Lower leg skin (tissue), 4 donors: ENCODE measurements at places on chromosomes 1 and 21. TPM values are rescaled to one million over a fixed set of nuclear protein-coding genes. Genes with fewer than 3 reads are reported as not detected.
A peak's percentile ranks its signal among the peaks of the same experiment; 100 is the strongest.

- no peak for DNase-seq
Observed at GRCh38 chr1:158145173-158145719, 35.4 kb upstream of the CD1D start.

DNA sequence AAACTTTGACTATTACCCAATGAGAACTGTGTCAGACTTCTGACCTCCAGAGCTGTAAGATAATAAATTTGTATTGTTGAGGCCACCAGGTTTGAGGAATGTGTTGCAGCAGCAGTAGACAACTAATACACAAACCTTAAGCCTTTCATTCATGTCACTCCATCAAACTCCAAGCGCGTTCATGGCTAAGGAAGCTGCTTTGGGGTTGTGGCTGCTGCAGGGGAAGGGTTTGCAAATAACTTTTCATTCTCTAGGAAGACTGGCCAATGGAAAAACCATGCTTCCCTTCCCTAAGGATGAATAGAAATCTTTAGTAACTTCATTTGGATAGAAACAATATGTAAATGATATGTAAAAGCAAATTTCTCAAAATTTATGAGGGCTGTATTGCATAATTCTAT is 170.4 kb downstream of the RHOU start:
- no peak for DNase-seq

- DNase-seq: no peak
Observed at GRCh38 chr1:178881950-178882349, 11.1 kb upstream of the ANGPTL1 start.

DNA sequence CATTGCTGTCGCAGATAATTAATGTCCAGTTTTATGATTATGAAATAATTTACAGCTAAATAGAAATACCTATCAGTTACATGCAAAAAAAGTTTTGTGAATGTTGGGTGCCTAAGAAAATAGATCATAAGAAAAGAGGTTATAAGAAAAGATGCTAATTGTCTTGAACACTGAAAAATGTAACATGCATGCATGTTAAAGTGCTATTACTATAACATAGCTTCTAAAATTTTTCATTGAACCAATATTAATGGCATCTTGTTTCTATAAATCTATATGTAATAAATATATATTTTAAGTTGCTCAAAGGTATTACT is 35.5 kb upstream of the SCYL3 start:
- no peak for DNase-seq

DNA sequence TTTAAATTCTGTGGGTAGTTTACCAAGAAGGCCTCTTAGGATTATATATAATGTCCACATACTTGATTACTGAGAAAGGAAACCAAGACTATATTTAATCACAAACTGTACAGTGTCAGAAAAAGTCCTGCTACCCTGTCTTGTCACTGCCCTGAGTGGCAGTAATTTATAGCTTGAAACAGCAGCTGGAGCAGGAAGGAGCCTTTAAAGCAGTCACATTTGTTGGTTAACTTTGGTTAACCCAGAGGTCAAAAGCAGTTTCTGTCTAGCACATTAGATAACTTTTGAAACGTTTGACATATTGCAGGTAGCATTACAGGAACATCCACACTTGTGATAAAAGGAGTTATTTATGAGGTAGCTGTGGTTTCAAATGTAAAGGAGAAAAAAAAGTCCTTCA is 161.7 kb downstream of the ROR1 start:
- DNase-seq: no peak

DNA sequence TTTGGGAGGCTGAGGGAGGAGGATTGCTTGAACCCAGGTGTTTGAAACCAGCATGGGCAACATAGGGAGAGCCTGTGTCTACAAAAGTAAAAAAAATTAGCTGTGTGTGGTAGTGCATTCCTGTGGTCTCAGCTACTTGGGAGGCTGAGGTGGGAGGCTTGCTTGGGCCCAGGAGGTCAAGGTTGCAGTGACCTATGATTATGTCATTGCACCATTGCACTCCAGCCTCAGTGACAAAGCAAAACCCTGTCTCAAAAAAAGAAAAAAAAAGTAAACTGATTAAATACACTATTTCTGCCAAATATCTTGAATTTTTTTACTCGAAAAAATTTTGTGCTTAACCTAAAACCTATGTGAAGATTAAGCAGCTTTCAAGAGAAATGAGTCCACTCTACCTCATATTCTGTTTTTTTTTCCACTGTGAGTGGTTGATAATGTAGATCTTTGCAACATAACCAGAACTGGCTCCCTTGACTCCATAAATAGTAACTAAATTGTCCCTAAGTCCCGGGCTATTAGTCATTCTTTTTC is 19.4 kb upstream of the ZNF281 start:
- no peak for DNase-seq

DNA sequence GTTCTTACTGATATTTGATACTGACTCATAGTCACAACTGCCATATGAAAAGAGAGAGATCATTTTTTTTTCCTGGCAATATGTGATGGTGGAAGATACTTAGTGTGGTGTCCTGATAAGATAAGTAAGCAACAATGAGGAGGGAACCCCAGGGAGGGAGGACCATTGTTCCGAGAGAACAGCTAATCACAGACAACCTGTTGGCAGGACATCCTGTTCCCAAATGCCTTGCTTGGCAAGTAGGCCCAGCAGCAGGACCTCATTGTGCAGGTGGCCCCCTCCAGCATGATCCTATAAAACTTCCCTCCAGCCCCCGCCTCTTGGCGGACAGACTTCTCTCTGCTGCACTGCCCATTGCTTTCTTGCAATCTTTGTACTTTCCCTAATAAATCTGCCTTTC is 329.4 kb upstream of the CHRM3 start:
- DNase-seq: no peak

GRCh38 chr1:159122005-159122621 is 45.5 kb upstream of the AIM2 start:
- no peak for DNase-seq

- no peak for DNase-seq
Observed at GRCh38 chr1:197027359-197027758, 39.7 kb downstream of the F13B start.

DNA sequence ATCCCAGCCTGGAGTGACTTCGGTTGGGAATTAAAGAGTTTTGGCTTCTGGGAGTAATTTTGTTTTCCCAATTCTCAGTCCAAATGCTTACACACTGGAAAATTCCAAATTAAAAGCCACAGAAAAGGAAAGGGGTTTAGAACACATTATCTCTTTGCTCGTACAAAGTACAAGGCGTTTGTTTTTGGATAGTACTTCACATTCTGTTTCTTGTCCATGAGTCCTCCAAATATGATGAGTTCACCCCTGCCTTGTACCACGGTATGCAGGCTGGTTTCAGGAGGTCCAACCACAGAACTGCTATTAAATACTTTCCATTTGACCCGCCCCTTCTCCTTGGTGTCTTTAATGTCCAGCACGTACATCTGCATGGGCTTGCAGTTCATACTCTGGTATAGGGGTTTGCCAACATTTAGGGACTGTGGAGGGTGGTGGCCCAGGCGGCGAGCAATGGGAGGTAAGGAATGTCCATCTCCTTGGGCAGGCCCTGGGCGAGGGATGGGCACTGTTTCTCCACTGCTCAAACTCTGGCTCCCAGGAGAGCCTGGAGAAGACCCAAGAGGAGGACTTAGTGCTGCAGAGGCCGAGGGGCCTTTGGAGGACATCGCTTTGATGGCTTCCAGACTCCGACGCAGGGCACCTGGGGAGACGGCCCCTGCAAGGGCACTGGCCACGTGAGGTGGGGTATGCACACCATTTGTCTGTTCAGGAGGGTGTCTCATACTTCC is 13.7 kb upstream of the CPLANE2 start:
- DNase-seq: peak; percentile 80

GRCh38 chr21:37658121-37658816 is 258.0 kb downstream of the KCNJ6 start:
- DNase-seq: no peak

GRCh38 chr1:66300972-66301451 is 232.9 kb upstream of the SGIP1 start:
- DNase-seq: no peak

- DNase-seq: no peak
Observed at GRCh38 chr1:108149796-108150467, 50.2 kb downstream of the SLC25A24 start.

- DNase-seq: no peak
Observed at GRCh38 chr1:22457836-22458235, 6.2 kb downstream of the ZBTB40 start.

GRCh38 chr21:45258466-45258865 is 29.2 kb downstream of the POFUT2 start:
- DNase-seq: no peak

GRCh38 chr1:3785456-3786157 is 10.7 kb downstream of the LRRC47 start:
- no peak for DNase-seq

GRCh38 chr1:158112994-158113758 is 67.5 kb upstream of the CD1D start:
- DNase-seq: no peak

DNA sequence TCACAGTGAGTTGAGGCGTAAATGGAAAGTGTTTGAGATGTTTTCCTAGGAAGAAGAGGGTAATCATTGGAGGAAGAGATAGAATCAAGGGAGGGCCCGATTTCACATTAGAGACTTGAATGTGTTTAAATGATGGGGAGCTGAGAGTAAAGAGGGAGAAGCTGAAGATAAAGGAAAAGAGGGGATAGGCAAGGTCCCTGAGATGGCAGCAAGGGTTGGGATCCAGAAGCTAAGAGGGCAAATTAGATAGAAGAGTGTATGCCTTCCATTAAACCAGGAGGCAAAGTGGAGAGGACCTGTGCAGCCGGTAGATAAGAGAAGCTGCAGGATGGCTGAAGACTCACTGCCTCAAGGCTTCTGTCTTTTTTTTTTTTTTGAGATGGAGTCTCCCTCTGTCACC is 21.6 kb upstream of the CSF1 start:
- no peak for DNase-seq

- DNase-seq: no peak
Observed at GRCh38 chr1:89941110-89941766, 53.7 kb upstream of the ZNF326 start.

DNA sequence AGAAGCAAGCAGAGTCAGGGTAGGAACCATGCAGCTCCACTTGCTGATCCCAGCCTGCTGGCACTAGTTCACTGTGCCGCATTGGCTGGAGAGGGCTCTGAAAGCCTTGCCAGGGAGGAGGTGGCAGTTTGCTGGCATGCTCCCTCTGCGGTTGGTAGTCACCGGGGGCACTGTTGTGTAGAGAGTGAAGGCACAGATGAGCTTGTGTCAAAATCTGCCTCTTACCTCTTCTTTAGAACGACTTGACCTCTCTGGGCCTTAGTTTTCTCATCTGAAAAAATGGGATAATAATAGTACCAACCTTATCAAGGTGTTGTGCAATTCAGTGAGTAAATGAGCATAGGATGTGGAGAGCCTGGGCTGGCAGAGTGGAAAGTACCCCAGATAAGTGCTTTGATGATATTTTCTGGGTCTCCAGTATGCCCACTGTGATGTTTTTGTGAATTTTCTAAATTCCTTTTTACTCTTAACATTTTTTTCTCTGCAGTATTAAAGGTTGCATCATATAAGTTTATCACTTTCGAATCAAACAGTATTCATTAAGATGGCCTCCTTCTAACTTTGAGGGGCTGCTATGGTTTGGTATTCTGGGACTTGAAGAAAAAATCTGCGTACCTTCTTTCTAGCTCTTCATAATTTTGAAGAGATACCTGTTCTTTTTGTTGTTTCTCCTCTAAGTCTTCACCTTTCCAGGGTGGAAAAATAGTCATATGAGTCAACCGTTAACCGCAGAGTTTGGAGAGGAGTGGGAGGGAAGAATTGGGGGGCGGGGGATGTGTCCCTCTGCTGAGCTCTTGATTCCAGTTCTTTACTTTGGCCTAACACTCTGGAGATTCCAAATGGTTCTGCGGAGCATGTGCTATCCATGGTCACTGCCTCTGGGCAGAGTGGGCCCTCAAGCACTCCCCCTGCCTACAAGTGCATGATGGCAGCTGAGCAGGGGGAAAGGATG is 26.8 kb downstream of the SZRD1 start:
- DNase-seq: no peak

GRCh38 chr1:206020393-206021007 is 3.2 kb downstream of the CTSE start:
- no peak for DNase-seq

DNA sequence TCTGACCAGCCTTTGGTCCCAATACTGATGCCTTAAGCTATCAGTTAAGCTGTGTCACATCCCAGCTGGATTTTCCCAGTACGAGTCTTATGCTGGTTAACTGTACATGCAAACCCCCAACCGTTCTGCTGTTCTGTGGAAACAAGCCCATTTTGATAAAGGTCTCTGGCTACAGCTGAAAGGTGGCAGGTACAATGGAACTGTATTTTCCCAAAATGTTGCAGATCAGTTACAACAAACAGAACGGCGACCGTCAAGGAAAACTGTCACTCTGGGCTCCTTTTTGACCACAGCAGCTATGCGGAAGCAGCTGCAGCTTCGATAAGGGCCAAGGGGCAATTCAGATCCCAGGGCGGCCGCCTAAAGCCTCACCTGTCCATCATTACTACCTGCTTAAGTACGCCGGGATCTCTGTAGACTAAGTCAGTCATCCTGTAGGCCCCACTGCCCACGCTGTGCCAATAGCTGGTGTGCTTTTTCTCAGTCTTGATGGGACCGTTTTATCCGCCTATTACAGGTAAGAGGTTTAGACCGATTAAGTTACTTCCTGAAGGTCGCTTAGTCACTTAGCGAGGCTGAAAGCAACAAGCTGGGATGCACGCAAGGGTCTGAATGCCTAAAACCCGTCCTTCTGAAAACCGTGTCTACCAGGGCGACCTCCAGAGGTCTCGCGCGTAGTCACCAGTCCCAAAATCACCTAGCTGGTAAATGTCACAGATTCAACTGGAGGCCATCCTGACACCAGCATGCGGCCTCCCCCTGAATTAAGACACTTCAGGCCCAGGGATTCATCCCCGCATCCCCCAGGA is 11.1 kb upstream of the RAB42 start:
- peak; percentile 86 for DNase-seq

DNA sequence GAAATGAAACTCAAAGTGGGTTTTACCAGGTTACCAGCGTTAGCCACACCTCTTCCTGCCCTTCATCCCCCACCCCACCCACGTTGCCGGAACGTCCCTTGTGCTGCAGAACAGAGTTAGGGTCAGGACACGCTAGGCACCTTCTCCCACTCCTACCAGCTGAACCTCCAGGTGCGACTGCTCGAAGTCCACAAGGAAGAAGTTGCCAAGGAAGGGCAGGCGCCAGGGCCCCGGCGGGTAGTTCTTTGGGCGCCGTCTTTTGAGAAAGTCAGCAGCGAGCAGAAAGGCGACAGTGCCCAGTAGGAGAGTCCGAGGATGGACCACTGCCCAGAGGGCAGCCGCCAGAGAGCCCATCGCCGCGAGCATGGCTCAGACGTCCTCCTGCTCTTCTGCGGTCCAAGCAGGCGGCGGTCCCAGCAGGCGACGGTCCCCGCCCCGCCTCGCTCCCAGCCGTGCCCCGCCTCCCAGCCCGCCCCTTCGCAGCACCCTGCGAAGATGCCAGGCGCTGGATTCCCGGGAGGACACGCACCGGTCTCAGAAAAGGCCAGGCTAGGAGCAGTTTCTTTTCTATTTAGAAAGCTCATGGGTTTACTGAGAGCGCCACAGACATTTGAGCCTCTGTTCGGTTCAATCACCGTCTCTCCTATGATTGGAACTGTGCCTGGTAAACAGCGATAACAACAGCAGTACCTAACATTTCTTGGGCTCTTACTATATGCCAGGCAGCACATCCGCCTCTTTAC is at the start of gene CYP2J2:
Gene CYP2J2, minus strand, starts transcription at position 393 of the 743 bp plus-strand sequence. Its CDS starts 27 bp downstream, at position 366.
- DNase-seq: no peak

POU2F1 gene
- total RNA-seq: 34.0 TPM

OPRD1 gene
- total RNA-seq: not detected

LRRC38 gene
- total RNA-seq: 2.1 TPM

HORMAD1 gene
- total RNA-seq: 1.8 TPM

LCE2B gene
- total RNA-seq: 2,792 TPM

PDZK1IP1 gene
- total RNA-seq: 121 TPM

AGRN gene
- total RNA-seq: 55.8 TPM

MLLT11 gene
- total RNA-seq: 0.47 TPM
